ENCODE measurements at places on chromosomes 11 and 22.
A peak's percentile ranks its signal among the peaks of the same experiment; 100 is the strongest.

- no peak for DNase-seq
Measured at GRCh38 chr11:72292106-72292785, 48.3 kb upstream of the PHOX2A start.

DNA sequence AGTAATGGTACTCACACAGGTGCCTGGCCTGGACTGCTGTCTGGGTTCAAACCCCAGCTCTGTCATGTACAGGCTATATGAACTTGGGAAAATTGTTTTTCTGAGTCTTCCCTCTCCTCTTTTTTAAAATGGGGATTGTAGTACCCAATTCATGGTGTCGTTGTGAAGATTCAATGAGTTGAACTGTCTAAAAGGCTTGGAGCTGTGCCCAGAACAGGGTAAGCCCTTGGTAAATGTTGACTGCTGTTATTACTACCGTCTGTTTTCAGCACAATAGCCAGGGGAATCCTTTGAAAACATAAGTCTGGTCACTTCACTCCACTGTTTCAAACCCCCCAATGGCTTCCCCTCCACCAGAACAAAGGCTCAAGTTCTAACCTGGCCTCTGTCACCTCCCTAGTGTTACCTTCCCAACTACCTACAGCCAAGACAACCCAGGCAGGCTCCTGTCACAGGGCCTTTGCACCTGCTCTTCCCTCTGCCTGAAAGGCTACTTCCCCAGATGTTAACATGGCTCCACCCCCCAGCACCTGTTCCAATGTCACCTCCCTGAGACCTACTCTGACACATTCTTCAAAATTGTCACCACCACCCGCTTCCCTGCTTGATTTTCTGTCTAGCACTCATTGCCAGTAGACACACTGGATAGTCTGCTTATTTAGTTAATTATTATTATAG lies 152.8 kb downstream of the CHST1 start:
- DNase-seq = no peak

DNA sequence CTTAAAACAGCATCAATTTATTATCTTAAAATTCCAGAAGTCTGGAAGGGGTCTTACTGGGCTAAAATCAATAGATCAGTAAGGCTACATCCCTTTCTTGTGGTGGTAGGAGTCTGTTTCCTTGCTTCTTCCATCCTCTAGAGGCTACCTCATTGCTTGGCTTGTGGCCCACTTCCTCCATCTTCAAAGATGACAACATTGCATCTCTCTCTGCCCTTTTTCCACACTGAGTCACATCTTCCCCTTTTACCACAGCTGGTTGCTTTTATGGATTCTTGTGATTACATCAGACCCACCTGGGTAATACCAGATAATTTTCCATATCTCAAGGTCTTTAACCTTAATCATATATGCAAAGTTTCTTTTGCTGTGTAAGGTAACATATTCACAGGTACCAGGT lies 60.9 kb downstream of the GRIA4 start:
- no peak for DNase-seq

DNA sequence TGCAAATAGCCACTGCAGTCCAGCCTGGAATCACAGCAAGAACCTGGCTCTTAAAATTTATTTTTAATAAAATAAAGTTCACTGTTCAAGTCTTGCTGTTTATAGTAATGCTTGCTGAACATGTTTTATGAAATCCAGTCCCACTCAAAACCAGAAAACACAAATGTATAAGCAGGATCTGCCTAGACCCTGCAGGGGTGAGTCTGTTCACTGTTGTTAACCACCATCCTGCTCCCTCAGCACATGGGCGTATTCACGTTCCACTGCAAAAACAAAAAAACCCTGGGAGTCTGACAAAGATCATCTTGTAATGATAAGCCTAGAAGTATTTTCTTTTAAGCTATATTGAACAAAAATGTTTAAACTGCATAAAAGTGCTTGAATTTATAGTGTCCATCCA lies 45.0 kb upstream of the CTTN start:
- DNase-seq = no peak

DNA sequence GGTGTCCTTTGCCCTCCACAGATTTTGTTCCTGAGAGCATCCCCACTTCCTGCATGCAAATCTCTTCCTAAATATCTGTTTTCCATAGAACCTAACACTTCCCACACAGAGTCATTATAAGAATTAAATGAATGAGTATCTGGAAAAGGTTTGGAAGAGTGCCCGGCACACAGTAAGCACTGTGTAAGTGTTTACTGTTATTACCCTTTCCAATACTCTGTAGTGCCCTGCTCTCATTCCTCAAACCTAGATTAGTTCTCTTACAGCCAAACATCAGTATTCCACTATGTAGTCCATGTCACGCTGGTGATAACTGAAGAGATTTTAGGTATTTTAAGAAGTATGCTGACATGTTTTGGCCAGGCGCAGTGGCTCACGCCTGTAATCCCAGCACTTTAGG lies 57.3 kb upstream of the PHF21A start:
- no peak for DNase-seq

GRCh38 chr11:17876827-17877226 lies 136.0 kb downstream of the SERGEF start:
- no peak for DNase-seq

DNA sequence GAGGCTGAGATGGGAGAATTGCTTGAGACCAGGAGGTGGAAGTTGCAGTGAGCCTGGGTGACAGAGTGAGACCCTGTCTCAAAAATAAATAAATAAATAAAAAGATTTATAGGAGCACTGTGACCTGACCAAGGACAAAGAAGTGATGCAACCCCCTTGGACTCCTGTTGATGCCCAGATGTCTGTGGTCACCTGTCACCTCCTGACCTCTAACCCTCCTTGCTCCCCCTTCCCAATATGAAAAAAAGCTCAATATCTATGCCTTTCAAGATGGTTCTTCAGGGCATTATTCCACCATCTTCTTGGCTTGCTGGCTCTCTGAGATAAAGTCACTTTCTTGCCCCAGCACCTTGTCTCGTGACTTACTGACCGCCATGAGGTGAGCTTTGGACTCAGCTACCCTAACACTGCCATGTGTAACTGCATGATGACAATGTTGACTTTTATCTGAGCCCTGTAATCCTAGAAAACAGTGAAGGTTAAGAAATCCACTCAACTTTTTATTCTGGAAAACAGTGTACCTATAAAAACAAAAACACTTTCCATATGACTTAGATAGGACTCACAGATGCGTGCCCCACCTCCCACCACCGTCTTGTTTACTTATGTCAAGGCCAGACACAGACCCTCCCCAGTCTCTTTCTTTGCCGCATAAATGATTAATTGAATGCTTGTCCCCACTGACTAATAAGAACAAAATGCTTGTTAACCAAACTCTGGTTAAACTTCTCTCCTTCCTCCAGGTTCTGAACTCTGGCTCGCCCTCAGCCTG lies 360.5 kb downstream of the BUD13 start:
- no peak for DNase-seq

GRCh38 chr11:74707182-74707581 lies 24.0 kb downstream of the CHRDL2 start:
- no peak for DNase-seq

- DNase-seq = no peak
Measured at GRCh38 chr11:44928144-44928543, 22.5 kb downstream of the TP53I11 start.

- no peak for DNase-seq
Measured at GRCh38 chr11:926341-926916, 759 bp downstream of the AP2A2 start.

DNA sequence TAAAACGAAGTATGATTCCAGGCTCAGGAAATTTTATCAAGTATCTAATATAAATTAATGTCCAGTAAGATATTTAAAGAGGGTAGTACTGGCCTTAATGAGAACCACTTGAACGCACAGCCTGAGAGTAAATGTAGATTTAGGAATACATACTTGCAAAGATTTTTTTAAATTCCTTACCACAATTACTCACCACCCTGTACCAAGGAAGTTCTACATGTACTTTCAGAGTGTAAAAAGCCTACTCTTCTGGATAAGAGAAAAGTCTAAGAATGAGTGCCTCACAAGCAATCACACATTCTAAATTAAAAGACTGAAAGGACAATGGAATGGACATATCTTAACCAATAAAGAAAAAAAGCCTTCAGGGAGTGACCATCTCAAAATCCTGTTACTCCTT lies 697.4 kb downstream of the DLG2 start:
- DNase-seq = no peak

DNA sequence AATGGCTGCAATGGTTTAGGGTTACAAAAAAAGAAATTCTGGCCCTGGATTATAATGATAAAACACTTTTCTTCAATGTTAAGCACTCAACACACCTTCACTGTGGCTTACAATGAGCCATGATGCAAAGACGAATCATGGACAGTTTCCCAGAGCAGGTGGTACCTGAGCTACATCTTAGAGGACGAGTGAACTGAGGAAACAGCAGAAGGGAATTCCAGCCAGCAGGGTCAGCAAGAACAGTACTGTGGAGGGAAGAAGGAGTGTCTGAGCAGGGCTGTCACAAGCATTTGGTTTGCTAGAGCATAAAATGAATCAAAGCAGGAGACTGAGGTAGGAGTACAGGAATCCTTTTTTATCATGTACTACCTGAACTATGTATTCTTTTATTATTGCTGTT lies 332.8 kb upstream of the C11orf87 start:
- no peak for DNase-seq

- no peak for DNase-seq
Measured at GRCh38 chr11:134676516-134677287, 264.7 kb upstream of the B3GAT1 start.

GRCh38 chr11:13228572-13228971 lies 49.0 kb upstream of the BMAL1 start:
- DNase-seq = no peak

GRCh38 chr11:35040221-35040942 lies 98.6 kb upstream of the CD44 start:
- peak; percentile 48 for DNase-seq

GRCh38 chr11:88534185-88534584 lies 196.6 kb upstream of the CTSC start:
- no peak for DNase-seq

GRCh38 chr11:118147502-118147901 lies 5.1 kb downstream of the SCN4B start:
- no peak for DNase-seq

DNA sequence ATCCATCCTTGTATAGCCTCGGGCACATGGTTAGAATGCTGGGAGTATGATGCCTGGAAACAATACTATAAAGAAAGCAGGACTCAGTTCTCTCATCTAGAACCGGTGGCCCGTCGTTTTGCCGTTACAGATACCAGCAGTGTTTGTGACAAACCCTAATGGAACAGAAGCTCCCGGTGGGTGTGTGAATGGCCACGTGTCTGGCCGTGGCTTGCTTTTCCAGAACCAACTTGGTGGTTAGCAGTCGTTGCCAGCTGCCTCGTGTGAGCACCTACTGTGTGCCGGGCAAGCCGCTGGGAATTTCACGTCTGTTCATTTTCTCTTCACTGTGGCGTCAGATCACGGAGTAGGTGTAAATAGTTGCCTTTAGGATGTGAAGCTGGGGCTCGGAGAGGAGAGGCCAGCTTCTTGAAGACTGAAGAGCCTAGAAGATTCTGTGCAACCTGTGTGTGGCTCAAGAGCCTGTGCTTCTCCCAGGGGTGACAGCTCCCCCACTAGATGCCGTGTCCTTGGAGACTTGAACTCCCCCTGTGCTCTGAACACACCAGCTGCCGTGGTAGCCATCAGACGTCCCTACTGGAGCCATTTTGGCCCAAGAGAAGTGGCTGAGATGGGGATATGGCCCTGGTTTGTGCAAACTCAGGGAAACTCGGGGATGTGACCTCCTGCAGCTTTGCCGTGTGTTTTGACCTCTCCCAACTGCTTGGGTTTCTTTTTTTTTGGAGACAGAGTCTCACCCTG lies 57.5 kb upstream of the PPARA start:
- no peak for DNase-seq

GRCh38 chr22:17920992-17921650 lies 103.2 kb downstream of the MICAL3 start:
- DNase-seq = no peak

DNA sequence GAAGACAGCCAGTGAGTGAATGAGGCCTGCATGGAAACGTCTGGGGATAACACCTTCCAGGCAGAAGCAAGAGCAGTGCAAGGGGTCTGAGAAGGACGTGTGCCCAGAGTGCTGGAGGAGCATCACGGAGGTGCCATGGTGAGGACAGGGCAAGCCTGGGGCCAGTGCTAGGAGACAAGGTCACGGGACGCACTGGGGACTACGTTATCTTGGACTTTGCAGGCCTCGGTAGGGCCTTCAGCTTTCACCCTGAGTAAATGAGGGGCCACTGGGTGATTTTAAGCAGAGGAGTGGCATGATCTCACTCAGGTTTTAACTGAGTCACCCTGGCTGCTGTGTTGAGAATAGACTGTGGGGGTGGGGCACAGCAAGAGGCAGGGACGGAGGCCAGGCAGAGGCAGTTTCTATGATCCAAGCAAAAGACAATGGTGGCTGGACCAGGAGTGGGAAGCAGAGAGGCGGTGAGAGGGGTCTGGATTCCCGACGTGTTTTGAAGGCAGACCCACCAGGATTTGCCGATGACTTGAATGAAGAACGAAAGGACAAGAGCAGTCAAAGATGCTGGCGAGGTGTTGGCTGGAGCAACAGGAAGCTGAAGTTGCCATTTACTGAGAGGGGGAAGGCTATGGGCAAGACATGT lies 102.7 kb upstream of the PARVA start:
- no peak for DNase-seq

DNA sequence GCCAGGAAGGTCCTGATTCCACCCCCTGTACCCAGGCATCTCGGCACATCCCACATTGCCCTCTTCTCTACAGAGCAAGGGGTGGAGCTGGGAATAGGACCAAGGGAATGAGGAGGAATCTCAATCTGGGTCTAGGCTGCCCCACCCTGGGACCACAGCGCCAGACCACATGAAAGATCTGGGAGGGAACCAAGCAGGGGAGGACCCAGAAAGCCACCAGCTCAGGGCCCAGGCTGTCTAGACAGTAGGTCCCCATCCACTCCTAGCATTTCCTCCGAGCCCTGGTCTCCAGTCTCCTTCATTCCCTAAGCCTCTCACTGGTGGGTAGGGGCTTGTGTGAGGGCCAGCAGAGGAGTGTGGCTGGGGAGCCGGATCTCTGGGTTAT lies 11.6 kb downstream of the PHLDB1 start:
- DNase-seq = no peak

DNA sequence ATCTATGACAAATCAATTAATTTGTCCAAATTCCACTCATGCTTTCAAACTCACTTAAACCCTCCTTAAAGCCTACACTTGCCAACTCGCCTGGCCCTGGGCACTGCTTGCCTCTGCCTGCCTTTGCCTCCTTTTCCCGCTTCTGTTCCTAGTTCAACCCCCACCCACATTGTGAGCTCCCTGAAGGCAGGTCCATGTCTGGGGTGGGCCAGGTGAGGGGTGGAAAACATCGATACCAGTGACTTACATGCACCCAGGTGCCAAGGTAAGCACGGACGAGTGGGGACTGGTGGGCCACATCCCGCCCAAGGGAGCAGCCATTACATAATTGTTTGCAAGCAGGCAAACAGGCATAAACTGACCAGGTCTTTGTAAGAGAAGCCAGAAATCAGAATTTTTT lies 146.2 kb downstream of the ST3GAL4 start:
- DNase-seq = no peak

Measured in stimulated activated CD4-positive, alpha-beta T cell treated with anti-CD3 and anti-CD28 coated beads, Interleukin-2, amount 100 ng/mL, for 48 hours (primary cell).